ENCODE measurements at places on chromosomes 1 and 21. TPM values are rescaled to one million over a fixed set of nuclear protein-coding genes. Genes with fewer than 3 reads are reported as not detected.
A peak's percentile ranks its signal among the peaks of the same experiment; 100 is the strongest.

DNA sequence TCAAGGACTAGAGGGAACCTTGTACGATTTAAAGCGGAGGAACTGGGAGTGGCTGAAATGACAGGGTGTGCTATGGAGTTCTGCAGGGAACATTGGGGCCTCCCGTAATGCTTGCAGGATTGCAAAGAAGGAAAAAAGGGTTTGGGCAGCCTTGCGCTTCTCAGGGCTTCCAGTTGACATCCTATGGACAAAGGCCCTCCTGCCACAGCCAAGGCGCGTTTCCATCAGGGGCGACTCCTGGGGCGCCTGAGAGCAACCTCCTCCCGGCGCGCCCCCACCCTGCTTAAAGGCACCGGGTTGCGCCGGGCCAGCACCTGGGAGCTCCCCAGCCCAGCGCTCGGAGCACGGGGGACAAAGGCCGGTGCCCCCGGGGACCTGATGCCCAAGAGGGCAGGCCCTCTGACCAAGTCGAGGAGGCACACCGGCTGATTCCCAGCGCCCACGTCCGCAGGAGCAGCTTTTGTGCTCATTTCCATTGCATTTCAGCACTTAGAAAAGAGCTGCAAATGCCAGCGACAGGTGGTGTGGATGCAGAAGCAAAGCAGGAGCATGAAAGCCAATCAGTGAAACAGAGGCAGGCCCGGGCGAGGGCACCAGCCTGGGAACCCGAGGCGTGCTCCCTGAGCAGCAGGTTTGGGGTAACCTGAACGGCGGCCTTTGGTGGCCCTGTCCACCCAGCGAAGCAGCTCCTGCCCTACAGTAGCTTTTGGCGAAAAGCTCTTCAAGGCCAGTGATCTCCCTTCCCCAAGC lies 17.6 kb upstream of the RNF187 start:
- DNase-seq, result no peak

- DNase-seq, result peak; percentile 1
These were observed 31.9 kb downstream of the MROH9 start for GRCh38 chr1:170967042-170967910.

- no peak for DNase-seq
These were observed 888.5 kb downstream of the ADGRL2 start for GRCh38 chr1:82689217-82689616.

The CR1L gene
- total RNA-seq, result 0.73 TPM

- peak; percentile 49 for DNase-seq
These were observed 36.6 kb upstream of the OPRD1 start for GRCh38 chr1:28775121-28775942.

The LRRC71 gene
- 0.64 TPM for total RNA-seq

The PRDX1 gene
- total RNA-seq, result 175 TPM

GRCh38 chr21:37983336-37984095 lies 67.3 kb upstream of the KCNJ6 start:
- DNase-seq, result no peak

GRCh38 chr1:37410105-37410504 lies 64.3 kb upstream of the ZC3H12A start:
- DNase-seq, result no peak

DNA sequence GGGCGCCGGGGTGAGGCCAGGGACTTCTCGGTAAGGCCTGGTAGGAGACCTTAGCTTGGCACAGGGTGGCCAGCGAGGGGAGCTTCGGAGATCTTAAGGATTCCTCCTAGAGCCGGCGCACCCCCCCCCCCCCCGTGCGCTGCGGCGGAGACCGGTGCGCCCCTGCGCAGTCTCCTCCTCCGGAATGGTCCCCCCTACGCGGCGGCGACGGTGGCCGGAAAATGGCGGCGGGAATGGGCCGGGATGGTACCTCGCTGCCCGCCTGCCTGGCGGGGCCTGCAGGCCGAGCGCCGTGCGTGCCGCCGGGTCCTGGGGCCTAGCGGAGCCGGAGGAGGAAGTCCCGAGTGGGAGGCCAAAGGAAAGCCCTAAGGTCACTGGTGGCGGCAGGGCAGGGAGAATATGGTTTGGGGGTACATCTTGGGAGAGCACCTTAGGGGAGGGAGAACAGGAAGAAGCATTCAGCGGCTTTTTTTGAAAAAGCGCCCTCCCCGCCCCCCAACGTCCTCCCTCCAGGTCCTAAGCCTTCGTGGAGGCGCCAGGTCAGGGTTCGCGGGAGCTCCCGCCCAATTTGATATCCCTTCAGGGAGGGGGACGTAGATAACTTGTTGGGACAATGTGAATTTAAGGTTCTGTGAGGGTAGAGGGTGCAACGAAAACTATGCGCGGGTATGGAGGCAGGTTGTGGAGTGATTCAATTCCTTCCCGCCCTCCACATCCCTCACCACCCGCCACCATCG lies 429 bp downstream of the SRRM1 start:
- no peak for DNase-seq

DNA sequence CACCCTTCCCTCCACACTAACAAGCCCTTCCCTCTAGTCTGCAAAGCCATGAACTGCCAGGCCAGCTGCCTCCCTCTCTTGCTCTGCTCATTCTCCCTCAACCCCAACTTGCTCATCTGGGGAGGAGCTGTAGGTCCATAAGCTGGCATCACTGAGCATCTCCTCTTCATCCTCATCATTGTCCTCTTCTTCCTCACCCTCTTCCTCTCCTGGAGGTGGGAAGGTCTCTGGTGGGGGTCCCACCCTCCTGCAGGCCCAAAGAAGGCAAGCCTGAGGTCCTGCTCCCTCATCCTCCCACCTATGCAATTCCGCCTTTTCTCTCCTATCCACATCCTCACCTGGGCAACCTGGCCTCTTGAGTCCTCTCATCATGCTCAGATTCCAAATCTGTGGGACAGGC lies 2.7 kb downstream of the ZNF692 start:
- no peak for DNase-seq

DNA sequence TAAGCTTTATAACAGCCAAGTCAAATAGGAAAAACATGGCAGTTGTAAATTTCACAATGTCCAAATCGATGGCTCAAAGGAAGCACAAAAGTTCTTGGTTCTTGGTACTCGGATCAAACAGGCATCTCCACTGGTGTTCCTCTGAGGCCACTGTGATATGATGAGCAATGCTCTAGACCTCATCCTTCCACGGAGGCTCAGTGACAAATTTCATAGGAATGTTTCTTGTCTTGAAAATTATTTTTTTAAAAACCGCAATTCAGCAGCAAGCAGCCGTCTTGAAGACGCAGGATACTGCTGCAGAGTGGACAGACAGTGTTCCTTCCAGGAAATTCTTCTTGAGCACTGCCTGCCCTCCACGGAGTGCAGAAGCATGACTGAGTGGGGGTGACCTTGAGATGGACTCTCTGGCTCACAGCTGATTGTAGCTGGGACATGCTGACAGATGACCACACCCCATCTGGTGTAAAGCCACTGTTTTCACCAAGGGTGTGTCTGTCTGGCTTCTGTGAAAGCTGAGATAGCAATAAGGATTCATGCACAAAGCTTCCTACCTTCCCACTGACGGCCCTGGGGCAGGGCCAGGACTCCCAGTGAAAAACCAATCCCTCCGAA lies 61.9 kb downstream of the TIAM1 start:
- DNase-seq, result no peak

- no peak for DNase-seq
These were observed 40.1 kb downstream of the CHAF1B start for GRCh38 chr21:36425286-36425685.

The DISP3 gene
- 55.6 TPM for total RNA-seq

The LYPD8 gene
- total RNA-seq, result not detected

GRCh38 chr1:226712742-226713419 lies 26.2 kb downstream of the ITPKB start:
- no peak for DNase-seq

GRCh38 chr21:33406493-33406892 lies 3.3 kb downstream of the IFNGR2 start:
- DNase-seq, result no peak

GRCh38 chr1:211687462-211688215 lies 12.2 kb upstream of the NEK2 start:
- no peak for DNase-seq

GRCh38 chr1:73100216-73100615 lies 817.9 kb upstream of the NEGR1 start:
- DNase-seq, result no peak

The RASAL2 gene
- 53.1 TPM for total RNA-seq

DNA sequence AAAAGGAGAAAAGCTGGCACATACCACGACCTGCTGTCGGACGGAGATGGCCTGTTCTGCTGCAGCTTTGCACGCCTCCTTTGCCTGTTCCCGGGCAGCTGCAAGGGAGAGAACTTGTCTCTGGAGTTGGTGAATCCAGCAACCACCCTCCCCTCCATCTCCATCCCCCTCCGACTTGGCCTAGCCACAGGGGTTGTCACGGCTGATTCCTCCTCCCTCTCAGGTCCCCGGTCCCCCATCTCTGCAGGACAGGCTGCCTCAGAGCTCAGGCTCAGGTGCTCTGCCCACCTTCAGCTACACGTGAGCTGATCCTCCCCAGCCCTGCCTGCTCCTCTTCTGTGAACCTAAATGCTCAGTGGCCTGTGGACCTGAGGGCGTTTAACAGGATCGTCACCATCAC lies 11.1 kb upstream of the SRM start:
- DNase-seq, result no peak

- DNase-seq, result no peak
These were observed 2.1 kb upstream of the EFHD2 start for GRCh38 chr1:15407580-15407979.

The GJA5 gene
- total RNA-seq, result 2.1 TPM

GRCh38 chr1:79005945-79006344 lies 585 bp downstream of the ADGRL4 start:
- DNase-seq, result no peak

DNA sequence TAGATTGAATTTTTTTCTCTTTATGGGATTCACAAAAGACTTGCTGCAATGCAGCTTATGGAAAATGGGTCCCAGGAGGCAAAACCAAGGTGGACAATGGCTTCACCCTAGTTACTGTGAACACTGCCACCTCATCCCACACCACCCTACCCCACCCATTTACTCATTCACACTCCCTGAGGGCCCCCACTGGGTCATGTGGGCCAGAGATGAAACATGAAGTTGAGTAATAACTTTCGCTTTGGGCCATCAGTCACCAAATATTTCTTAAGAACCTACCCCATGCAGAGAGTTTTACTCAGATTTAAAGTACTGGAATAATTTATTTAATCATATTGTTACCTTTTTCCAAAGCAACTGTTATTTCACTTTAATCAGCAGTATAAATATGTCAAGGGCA lies 191.8 kb downstream of the TPR start:
- DNase-seq, result no peak

The TESK2 gene
- 0.64 TPM for total RNA-seq

DNA sequence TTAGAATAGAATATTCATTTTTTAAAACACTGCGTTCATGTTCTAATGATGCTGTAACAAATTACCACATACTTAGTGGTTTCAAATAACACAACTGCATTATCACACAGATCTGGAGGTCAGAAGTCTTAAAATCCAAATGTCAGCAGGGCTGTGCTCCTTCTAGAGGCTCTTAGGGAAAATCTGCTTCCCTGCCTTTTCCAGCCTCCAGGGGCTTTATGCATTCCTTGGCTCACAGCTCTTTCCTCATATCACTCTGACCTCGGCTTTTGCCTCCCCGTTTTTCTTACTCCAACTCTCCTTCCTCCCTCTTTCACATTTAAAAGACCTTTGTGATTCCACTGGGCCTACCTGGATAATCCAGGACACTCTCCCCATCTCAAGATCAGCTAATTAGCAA lies 18.6 kb upstream of the FMN2 start:
- no peak for DNase-seq

DNA sequence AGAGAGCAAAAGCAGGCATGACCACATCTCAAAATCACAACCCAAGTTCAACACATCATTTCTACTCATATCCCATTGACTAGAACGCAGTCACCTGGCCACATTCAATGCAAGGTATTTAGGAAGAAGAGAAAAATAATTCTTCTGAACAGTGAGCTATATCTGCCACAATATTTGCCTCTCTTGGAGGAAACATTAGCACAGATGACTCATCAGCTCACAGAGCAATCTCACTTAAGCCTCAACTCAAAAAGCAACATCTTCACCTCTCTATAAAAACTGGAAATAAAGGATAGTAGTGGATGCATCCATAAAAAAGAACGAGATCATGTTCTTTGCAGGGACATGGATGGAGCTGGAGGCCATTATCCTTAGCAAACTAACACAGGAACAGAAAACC lies 143.9 kb upstream of the FMN2 start:
- DNase-seq, result no peak

The ADGRL4 gene
- total RNA-seq, result 4.4 TPM

The RNU1-4 gene
- 40,842 TPM for total RNA-seq

DNA sequence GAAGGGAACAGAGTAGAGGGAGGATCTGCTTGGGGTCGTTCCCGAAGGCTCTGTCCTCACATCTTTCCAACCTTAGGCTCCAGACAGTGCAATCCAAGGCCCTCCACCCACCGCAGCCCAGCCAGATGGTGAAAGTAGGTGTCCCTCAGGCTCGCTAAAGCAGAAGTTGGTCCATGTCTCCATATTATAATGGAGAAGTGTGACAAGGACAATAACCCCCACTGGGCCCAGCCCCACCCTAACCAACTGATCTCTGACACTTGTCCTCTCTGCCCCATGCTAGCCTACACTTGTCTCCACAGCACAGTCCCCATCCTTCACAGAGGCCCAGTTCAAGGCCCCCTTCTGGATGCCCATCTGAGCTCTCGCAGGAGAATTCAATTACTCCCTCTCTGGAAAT lies 48.7 kb downstream of the DMAP1 start:
- DNase-seq, result no peak

The CRYBG2 gene
- total RNA-seq, result 1.7 TPM

GRCh38 chr21:43849532-43850299 lies 15.3 kb upstream of the AGPAT3 start:
- no peak for DNase-seq

DNA sequence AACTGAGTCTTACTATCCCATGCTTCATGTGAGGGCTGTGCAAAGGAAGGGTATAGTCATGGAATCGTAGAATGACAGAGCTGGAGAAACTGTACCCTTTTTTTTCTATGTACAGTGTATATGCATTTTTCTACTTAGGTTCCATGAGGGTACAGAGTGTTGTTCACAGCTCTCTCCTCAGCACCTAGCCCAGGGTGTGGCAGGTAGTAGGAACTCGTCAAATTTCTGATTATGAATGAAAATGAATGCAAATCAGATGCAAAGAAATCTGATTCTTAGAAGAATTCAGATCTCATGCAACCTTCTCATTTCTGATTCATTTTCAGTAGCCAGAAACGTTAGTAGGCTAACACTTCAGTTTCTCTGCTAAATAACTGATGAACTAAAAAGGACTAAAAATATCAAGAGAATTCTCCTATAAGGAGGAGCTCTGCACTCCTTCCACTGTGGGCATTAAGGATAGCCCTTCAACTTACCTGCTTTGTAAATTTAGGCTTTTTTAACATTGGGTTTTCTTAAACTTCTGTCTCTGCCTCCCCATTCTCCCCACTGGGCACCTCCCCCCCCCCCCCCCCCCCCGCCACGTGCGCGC lies 18.0 kb upstream of the HHAT start:
- no peak for DNase-seq

The TRIM46 gene
- total RNA-seq, result 16.7 TPM

The UBE4B gene
- total RNA-seq, result 38.0 TPM

Data from cerebellum (tissue), 4 donors.